ENCODE measurements at places on chromosomes 2 and 18.

DNA sequence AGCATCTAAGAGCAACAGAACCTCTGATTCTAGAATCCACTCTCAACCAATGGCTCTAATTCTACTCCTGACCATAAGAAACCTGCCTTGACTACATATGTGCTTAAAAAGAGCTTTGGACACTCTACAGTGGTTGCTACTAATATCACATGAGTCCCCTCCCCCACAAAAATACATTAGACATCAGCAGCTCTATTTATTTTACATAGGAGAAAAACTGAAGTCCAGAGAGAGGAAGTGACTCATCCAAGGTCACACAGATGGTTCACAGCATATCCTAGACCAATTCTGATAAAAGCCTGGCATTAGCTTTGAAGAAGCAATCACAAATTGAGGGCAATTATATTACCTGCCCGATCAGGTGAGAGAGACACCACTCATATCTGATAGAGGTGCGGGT is 49.8 kb downstream of the ALK start:
- no peak for DNase-seq

DNA sequence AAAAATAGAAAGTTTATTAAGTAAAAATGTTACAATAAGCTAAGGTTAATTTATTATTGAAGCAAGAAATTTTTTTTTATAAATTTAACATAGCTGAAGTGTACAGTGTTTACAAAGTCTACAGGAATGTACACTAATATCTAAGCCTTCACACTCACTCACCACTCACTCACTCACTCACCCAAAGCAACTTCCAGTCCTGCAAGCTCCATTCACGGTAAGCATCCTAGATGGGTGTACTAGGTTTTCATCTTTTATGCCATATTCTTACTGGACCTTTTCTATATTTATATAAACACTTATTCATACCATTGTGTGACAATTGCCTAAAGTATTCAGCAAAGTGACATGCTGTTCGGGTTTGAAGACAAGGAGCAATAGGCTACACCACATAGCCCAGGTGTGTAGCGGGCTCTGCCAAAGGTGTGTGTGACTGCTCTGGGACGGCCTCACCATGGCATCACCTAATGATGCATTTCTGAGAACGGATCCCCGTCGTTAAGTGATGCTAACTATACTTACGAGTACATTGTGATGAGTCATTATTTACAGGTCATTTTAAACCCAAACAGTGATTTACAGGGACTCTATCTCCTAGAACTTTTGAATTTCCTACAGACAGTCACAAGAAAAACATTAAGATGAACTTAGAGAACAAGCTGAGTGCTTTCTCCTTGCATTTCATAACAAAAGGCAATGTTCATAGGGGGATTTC is 76.3 kb upstream of the ID2 start:
- no peak for DNase-seq

DNA sequence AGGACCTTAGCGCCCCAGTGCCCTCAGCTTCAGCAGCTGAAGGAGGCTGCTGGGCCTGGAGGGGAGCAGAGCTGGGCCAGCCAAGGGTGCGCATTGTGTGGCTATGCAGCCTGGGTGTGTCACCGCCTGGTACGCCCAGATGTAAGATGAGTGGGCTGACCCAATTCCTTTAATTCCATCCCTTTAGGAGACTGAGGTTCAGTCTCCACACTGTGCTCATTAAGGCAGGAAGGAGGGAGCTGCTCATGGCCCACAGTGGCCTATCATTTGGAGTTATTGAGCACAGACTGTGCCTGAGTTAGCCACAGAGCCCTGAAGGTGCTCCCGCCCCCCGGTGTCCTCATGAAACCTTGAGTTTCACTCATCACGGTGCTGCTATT is 194.1 kb upstream of the GLI2 start:
- DNase-seq = no peak

DNA sequence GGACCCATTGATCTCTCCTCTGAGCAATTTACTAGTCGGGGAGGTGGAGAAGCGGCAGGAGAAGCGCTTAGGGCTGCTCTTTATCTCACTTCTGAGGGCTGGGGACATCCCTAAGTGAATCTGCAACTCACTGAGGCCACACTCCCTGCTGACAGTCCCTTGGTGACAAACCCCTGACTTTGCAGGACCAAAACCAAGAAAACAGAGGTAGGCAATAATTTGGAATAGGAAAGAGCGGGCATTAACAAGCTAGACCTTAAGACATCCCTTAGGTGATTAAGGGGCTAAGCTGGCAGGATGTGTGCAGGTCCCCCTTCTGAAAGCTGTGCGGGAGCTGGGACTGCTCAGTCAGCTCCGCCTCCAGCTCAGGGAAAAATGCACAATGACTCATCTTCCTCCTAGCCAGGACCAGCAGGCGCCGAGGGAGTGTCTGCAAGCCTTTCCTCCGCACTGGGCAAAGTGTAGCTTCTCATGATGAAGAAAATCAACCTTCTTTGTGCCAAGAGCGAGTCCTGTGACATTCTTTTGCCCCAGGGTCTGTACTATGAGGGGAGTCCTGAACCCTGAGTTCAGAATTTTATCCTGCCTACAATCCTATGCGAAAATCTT is 63.3 kb downstream of the BOD1L2 start:
- DNase-seq = peak; percentile 32

GRCh38 chr2:105395691-105396090 is 3.2 kb downstream of the FHL2 start:
- DNase-seq = no peak

DNA sequence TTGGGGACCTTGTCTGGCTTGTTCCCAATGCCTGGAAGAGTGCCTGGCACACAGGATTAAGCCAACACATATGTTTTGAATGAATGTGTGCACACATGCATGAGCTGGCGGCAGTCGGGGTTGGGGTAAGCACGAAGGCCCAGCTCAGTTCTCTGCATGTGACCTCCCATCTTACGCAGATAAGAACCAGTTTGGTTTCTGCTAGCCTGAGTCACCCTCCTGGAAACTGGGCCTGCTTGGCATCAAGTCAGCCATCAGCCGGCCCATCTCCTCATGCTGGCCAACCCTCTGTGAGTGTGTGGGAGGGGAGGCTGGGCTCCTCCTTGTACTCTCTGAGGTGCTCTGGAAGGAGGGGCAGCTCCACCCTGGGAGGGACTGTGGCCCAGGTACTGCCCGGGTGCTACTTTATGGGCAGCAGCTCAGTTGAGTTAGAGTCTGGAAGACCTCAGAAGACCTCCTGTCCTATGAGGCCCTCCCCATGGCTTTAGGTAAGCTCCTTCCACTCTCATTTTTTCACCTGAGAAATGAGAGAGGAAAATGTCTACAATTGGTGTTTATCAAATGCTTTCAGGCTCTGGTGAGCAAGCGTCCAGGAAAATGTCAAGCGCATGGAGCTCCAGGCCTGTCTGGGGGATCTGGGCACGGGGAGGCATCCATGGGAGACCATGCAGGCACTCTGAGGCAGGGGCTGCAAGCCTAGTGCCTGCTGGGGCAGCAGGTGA is 9.7 kb upstream of the IL1RN start:
- no peak for DNase-seq
